COR-L47 (cell line): ENCODE measurements at places on chromosomes 16 and 17.
A peak's percentile ranks its signal among the peaks of the same experiment; 100 is the strongest.

DNA sequence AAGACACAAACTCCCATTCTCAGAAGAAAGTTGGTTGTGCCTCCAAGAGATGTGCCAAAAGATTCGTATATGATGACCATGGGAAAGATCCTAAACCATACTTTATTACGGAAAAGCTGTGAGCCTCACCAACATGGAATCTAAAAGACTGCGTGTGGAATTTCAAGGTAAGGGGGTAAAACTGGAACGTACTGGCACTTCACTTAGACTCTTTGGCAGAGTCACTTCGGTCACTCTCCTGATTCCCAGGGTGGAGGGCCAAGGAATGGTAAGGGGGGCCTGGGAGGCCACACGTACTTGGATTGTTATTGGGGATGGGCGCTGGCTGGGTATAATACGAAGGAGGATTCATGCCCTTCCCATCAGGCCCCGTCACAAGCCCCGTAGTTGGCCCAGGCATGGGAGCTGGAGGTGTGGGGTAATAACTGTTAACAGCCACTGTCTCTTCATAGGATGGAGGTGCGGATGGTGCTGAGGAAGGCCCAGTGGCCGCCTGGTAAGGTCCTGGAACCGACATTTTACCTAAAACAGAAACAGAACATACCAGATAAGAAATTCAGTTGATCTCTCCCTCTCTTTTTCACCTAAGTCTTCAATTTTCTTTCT is 30.4 kb downstream of the LITAF start:
- DNase-seq, result no peak

DNA sequence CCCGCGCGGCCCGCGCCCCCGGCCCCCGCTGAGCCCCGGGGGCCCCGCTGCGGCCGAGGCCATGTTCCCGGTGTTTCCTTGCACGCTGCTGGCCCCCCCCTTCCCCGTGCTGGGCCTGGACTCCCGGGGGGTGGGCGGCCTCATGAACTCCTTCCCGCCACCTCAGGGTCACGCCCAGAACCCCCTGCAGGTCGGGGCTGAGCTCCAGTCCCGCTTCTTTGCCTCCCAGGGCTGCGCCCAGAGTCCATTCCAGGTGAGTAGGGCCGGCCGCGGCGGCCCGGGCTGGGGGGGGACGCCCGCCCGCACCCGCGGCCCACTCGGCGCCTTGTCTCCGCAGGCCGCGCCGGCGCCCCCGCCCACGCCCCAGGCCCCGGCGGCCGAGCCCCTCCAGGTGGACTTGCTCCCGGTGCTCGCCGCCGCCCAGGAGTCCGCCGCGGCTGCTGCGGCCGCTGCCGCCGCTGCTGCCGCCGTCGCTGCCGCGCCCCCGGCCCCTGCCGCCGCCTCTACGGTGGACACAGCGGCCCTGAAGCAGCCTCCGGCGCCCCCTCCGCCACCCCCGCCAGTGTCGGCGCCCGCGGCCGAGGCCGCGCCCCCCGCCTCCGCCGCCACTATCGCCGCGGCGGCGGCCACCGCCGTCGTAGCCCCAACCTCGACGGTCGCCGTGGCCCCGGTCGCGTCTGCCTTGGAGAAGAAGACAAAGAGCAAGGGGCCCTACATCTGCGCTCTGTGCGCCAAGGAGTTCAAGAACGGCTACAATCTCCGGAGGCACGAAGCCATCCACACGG is 504 bp downstream of the MAZ start:
- DNase-seq, result peak; percentile 90

GRCh38 chr16:75462806-75463205 is 1.7 kb downstream of the TMEM170A start:
- no peak for DNase-seq

GRCh38 chr17:63928966-63929695 is 3.0 kb downstream of the CD79B start:
- no peak for DNase-seq

DNA sequence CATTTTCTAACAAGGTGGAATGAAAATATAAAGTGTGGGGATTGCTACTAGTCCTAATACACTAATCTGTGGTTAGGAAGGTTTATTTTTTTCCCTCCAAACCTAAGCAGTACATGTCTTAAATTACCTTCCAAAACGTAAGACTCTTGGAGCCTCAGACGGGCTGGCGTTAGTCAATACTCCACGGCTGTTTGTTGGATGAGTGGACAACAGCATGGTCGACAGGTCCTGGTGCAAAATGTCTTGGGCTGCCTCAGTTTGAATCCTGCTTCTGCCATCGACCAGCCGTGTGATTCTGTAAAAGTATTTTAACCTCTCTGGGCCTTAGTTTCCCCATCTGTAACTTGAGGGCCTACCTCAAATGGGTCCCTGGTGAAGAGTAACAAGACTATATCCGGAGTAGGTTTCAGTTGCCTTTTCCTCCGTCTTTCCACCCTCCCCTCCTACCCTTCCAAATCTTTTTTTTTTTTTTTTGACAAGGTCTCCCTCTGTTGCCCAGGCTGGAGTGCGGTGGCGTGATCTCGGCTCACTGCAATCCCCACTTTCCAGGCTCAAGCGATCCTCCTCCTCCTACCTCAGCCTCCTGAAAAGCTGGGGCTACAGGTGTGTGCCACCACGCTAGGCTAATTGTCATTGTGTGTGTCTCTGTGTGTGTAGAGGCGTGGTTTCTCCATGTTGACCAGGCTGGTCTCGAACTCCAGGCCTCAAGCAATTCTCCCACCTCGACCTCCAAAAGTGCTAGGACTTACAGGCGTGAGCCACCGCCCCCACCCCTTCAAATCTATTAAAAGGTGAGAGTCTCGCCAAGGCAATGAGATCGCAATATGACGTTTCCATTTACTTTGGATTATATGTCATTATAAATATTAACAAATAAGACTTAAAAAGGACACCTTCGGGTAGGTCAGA is 5.8 kb downstream of the SCGB1C2 start:
- no peak for DNase-seq

DNA sequence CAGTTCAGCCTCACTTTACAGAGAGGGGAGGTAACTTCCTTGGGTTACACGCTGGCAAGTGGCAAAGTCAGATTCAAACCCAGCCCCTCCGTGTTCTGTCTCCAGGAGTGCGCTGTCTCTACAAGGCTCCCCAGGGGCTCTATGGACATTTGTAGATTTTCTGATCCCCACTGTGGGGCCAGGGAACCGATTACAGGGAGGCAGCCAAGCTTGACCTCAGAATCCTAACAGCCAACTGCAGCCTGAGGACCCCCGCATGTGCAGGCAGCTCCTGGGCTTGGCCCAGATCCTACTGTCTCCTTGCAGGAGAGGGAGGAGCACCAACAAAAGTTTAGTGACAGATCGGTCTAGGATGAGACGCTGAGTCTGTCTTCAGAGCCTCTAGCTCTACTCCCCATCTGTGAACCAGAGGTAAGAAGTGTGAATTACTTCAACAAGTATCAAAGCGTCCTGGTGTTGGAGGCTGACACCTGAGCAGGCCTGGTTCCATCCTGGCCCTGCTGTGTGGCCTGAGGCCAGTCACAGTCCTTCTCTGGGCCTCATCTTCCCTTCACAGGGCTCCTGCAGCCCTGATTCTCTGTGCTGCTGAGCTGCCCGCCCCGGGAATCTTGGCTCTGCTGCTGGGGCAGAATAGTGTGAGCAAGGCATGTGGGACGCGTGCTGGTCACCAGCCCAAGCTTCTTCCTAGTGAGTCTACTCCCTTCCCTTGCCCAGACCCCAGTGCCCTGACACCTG is 9.2 kb upstream of the NATD1 start:
- DNase-seq, result no peak

DNA sequence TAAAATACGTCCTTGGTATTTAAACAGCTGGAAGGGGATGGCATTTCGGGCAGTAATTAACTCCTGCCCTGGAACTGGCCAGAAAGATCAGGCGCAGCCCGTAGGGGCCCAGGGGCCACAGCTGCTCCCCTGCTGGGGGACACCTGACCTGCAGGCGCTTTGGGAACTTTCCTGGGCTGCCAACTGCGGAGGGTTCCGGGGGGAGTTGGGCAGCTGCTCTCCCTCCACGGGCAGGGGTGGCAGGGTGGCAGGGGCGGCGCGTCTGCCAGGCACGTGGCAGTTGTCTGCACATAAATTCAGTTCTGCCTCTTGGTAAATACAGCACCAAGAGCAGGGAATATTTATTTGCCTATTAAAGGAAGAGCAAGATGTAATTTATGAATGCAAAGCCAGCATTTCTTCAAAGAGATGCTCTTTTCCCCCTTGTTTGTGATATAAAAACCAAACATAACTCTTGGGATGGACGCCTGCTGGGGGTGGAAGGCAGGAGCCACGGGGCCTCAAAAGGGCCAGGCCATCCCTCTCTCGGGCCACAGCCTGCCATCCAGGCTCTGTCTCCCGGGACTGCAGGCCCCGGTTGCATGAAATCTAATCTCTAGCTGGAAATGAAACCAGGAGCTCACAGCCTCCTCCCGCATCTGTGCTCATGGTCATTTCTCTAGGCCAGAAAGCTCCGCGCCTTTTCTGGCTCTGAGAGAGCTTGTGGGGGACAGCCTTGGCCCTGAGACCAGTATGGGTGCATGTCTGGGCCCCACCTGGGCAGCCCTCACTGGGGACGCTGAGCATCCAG is 29.9 kb upstream of the CHMP6 start:
- no peak for DNase-seq

DNA sequence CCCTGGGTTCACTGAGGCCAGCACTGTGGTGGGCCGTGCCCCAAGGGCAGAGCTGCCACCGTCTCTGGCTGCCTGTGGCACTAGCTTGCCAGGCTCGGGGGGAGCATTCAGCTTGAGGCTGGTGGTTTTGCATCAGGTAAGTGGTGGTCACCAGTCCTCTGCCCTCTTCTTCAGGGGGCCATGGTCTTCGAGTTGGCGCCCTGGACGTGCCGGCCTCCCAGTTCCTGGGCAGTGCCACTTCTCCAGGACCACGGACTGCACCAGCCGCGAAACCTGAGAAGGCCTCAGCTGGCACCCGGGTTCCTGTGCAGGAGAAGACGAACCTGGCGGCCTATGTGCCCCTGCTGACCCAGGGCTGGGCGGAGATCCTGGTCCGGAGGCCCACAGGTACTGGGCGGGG is 32.2 kb downstream of the TSC2 start:
- no peak for DNase-seq

DNA sequence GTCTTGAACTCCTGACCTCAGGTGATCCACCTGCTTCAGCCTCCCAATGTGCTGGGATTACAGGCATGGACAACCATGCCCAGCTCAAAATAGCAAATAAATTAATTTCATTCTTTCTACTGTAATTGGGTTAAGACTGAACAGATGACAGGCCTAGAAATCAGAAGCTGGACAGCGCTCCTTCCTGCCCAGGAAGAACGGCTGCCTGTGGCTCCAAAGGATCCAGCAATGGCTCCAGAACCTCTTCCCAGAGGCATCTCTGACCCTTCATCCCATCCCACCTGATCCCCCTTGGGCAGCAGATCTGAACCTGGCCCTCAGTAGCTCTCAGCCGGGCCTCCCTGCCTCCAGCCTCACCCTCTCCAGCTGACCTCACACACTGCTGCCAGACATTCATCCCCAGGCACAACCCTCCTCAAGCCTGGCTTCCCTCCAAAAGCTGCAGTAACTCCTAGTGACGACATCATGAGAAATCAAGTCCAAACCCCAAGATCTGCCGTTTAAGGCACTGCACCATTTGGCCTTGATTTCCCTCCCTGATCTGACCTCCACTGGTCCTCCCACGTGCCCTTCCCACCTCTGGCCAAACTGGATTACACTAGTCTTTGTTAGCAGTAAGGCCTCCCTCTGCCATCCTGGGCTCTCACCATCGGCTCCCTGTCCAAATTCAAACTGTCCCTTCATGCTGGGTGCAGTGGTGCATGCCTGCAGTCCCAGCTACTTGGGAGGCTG is 3.1 kb upstream of the MIF4GD start:
- no peak for DNase-seq

DNA sequence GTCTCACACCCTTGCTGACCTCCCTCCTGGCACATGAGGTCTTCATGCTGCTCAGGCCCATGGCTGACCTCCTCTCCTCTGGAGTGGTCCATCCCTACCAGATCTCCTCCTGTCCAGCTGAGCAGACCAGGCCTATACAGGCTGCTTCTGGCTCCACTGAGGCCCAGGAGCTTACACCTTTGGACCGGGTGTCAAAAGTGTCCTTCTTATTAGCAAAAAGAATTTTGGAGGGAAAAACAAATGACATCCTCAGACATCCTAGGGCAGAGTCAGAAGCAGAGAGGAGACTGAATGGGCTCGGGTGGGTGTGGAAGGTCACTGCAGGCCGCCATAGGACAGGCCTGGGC is 38.1 kb downstream of the WSB1 start:
- DNase-seq, result no peak

- DNase-seq, result no peak
These were observed 5.9 kb downstream of the KDM6B start for GRCh38 chr17:7839876-7840261.

DNA sequence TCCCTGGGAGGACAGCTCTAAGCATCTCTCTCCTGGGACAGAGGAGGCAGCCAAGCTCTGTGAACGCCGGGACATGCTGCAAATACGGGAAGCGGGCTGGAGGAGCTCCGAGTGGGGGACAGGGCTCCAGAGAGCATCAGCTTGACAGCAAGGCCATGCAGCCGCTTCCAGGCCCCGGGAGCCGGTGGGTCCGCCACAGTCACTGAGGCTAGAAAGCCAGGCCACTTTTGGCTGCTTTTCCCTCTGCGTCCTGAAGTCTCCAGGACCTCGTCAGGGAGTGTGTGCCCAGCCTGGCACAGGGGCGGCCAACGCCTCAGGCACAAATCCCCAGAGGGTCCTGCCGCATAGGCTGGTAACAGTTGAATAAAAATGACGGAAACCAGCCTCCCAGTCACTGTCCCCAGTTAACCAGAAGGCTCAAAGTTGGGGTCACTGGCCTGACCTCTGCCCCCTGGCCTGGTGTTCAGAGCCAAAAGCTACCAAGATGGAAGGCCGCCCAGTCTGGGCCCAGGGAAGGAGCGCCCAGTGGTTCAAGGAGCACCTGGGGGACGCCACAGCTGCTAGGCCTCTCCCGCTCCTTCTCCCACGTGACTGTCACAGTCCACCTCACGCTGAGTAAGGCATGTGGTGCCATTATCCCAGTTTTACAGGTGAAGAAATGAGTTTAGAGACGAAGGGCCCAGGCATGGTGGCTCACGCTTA is 3.2 kb upstream of the TRIM65 start:
- no peak for DNase-seq

DNA sequence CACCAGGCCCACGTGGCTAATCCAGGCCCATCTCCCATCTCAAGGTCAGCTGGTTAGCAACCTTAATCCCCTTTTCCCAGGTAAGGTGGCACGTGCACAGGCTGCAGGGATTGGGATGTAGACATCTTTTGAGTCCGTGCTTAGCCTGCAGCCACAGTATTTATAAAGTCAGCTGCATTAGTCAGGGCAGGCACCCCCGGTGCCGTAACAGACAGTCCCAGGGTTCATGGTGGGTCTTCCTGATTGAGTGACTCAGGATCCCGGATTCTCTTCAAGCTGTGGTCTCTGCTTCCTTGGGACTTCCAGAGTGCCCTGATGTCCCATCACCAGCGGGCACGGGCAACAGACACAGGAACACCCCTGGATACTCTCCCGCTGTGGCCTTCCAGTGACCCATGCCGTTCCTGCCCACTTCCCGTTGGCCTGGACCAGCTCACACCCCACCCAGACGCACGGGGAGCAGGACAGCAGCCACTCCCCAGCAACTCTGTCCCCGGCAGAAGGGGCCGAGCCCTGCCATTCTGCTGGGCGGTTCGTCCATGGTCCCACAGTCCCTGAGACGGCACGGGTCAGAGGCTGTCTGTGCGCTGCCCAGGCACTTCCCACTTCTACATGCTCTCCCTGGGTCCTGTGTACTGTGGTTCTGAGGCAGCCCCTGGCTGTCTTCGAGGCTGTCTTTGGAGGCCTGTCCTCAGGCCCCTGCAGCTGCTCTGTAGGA is 248.6 kb upstream of the GSE1 start:
- no peak for DNase-seq

GRCh38 chr16:87806261-87806640 is 40.5 kb upstream of the KLHDC4 start:
- no peak for DNase-seq
